ENCODE measurements at places on chromosomes 11 and 22.

DNA sequence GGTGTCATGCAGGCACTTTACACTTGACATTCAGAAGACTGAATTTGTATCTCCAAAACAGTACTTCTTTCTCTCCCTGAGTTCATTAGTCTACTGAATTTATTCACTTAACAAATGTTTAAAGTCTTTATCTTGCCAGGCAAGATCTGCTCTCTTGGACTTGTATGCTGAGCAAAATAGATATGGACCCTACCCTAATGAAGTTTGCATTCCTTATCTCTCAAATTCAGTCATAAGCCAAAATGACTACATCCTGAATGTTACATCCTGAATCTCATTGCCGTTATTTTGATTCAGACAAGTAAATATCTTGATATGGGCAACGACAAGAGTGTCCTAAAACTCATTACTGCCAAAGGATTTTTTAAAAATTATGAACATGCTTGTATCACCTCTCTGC, 29.7 kb downstream of the FAR1 start:
- no peak for DNase-seq

DNA sequence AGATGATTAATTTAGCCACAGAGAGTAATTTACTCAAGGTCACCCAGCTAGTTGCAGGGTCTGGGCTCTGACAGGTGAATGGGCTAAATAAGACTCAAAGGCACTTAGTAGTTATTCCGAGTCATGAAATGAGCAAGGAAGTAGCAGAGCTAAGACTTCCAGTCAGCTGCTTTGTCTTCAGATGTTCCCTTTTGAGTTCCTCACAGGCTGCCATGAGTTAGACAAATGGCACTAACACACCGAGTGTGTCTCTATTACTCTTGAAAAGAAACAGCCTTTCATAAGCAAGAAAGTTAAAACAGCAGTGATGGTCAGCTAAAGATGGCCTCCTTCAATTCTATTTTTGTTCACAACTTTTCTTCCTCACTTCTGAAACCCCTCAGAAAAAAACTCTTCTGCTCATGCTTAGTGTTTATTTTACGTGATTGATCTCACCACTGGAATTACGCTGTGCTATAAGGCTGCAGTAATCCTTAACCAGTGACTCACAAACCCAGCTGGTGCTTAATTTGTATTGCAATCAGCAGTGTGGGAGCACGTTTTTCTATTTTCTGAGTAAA, 389.1 kb downstream of the AASDHPPT start:
- DNase-seq, result no peak

DNA sequence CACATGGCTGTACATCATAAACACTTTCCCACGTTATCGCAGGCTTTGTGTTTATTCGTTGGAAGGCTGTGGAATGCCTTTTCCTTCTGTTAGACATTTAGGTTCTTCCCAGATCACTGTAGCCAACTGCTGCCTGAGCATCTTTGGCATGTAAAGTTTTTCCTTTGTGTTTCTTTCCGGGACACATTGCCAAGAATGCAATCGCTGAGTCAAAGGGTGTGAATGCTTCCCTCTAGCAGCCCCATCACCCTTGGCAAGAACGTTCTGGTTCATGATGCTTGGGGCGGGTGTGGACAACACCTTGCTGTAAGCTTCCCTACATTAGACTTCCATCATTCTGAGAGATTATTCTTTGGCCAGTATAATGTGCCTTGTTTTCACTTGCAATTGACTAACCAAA, 136.2 kb downstream of the OSBP2 start:
- no peak for DNase-seq

DNA sequence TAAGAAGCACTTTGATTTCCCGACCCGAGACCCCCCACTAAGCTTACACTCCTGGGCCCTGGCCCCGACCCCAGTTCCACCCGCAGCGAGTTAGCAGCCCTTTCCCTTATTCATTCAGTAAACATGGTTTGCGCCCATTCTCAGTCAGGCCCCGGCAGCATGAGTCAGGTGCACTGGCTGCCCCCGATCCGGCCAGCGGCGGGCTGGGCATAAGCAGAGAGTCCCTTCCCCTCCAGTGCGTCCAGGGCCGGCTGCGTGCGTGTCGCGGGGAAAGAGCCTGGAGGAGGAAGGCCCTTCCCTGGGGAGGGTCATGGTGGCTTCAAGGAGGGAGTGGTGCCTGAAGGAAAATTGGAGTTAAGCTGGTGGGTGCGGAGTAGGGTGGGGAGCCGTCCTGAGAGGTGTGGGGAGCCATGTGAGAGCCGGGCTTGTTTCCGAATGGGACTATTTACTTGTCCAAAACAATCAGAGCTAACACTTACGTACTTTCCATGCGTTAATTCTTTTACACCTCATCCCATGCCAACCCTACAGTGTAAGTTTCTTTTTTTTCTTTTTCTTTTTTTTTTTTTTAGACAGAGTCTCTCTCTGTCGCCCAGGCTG, 657 bp downstream of the IGHMBP2 start:
- peak; percentile 41 for DNase-seq

DNA sequence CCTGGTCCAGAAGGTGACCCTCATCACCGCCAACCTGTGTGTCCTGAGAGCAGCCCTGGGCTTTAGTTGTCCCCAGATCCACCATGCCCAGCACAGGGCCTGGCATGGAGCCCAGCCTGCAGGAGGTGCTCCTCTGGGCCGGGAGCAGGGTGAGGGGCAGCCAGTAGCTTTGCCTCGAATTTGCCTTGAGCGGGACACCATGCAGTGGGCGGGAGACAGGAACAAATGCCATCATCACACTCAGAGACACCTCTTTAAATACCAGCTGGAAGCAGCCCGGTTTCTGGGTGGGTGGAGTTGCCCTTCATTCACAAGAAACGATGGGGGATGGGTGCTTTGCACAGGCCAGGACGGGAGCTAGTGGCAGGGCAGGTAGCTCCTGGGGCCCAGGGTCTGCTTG, 19.3 kb downstream of the FLRT1 start:
- no peak for DNase-seq

DNA sequence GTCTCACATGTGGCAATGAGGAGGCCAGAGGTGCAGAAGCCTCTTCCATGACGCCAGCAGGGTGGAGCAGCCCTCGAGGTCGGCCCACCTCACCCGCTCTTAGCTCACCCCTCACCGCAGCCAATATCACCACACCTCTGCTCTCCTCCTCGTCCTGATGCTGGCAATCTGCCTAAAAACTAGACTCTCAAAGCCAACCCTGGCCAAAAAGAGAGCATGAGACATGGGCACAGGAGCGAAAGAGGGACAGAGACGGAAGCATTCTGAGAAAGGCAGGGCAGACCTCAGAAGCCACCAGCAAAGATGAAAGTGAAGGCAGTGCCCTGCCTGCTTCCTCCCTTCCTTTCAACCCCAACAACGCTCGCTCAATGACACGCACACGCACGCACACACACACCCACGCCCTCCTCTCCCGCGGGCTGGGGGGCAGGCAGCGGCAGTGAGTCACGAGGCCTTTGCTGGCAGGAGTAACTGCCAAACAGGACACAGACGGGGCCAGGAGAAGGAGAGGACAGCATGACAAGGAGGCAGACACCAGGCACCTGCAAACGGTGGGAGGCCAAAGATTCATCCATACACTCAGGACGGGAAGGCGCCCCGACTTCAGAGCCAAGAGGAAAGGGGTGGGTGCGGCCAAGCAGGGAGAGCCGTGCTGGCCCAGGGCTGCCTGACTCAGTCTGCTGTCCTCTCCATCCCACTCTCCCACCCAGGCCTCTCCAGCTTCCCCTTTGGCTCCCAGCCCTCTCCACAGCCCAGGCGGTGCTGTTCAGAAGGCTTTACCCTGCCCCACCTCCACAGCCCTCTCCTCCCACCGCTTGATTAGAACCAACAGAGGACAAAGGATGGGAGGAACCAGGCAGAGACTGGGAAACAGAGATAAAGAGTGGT, 11.4 kb downstream of the IGSF9B start:
- DNase-seq, result peak; percentile 88

DNA sequence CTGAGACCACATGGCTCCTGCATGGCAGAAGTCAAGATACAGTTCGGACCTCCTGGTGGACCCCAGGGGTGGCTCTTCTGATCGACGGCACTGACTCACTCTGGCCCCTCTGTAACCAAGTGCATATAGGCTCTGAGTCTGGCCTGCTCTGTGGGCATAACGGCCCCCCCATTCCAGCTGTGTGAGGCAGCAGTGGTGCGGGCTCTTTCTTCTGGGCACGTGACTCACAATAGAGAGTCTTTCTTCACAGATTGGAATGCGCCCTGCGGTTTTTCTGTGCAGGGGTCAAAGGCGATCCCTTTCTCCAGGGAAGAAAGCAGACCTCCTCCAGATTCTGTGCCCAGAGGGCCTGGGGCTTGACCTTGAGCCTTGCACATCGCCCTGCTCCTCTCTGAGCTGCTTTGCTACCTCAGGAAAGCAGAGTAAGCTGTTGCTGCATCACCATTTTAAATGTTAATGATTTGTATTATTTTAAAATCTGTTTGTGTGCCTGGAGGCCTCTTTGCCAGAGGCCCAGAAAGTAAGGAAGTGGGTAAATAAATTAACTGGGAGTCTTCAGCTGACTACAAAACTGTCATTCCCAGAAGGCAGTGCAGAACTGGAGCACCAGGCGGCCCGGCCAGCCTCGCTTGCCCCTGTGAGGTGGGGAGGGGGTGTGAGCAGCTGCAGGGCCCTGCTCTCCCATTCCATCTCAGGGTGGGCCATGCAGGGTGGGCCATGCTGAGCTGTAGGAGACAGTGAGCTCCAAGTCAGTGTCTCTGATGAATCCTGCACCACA, 199.0 kb downstream of the GRIK4 start:
- DNase-seq, result no peak

DNA sequence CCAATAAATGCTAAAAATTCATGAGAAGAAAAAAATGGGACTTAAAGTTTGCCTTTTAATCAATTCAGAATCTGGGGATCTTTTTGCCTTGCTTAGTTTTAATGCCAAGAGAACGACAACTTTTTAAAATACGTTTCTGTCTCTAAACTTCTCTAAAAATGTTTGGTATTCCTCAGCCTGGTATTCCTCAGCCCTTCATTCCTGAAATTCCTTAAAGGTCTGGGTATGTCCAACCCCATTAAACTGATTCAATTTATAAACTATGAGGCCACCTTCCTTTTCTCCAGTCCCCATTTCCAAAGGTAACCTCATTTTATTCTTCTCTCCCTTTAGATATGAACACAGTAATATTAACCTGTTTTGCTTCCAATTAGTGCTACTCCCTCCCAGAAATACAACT, 16.6 kb downstream of the POLA2 start:
- no peak for DNase-seq

DNA sequence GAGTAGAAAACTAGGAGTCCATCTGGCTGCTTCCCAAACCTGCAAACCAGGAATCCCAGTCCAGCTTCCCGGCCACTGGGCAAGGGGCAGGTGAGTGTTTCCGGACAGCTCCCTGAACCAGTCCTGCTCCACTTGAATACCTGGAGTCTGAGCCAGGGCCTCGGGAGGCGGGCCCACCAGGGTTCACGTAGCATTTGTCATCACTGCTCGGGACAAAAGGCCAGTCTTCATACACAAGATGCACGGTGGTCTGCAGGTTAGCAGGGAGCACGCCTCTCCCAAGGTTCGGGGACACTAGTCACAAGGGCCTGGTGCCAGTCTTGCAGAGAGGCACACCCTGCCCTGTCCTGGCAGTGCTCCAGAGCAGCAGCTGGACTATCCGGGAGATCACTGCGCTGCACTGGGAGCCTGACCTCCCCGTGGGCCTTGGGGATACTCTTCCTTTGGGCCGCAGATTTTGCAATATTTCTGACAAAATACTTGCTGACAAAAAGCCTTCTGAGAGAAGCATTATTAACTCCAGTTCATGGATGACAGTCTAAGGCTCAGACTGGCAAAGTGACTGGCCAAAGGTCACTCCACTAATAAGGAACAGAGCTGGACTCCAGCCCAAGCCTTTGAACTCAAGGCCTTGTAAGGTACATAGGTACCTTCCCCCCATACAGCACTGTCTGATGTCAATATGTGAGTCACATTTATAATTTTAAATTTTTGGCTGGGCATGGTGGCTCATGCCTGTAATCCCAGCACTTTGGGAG, 25.1 kb downstream of the CD6 start:
- no peak for DNase-seq

DNA sequence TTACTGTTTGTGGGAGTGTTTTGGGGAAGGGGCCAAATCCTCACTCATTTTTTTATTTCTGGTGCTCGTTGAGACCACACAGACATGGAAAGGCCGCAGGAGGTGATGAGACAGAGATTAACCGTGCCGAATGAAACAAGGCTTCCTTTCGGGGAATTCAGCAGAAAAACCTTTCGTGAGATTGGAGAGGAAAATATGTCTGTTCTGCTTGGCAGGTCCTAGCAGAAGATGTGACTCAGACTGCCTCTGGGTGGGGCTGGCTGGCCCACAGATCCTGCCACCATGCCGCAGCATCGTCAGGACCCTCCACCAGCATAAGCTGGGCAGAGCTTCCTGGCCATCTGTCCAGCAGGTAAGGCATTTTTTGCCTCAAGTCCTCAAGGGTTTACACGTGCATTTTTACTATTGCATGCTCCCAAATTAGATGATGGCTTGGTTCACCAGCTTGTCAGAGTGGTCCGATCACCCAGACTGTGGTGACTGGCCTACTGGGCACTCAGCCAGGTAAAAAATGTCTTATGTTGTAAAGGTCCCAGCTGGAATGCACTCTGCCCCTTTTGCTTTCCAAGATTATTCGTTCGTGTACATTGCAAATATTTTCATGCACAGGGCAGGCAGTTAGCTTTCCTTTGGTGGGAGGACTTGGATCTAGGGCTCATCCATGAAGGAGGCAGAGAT, 1.5 kb downstream of the DDB2 start:
- peak; percentile 82 for DNase-seq

DNA sequence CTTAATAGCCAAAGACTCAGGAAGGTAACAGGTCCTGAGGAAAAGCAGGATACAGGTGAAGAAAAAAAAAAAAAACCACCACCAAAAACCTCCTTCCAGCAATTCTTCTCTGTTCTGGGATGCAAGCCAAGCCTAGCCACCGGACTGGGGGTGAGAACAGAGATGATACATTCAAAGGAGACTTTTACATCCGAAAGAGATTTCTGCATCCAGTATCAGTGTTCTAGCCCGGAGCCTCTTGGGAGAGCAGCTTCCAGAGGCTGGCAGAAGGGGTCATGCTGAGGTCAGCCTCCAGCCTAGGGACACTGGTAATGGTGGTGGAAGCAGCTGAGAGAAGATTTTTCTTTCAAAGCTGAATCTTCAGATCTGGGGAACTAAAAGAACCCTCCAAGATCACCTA, 76.2 kb downstream of the KCNC1 start:
- DNase-seq, result no peak

- DNase-seq, result peak; percentile 50
Measured at GRCh38 chr11:66277471-66278362, at the start of gene CNIH2. TSS of gene CNIH2 (plus strand) at chr11:66278175. CDS start at chr11:66278457, 282 bp downstream.

GRCh38 chr11:28089378-28089777, 18.6 kb downstream of the KIF18A start:
- DNase-seq, result no peak

GRCh38 chr11:34640050-34640923, 19.4 kb downstream of the EHF start:
- no peak for DNase-seq

DNA sequence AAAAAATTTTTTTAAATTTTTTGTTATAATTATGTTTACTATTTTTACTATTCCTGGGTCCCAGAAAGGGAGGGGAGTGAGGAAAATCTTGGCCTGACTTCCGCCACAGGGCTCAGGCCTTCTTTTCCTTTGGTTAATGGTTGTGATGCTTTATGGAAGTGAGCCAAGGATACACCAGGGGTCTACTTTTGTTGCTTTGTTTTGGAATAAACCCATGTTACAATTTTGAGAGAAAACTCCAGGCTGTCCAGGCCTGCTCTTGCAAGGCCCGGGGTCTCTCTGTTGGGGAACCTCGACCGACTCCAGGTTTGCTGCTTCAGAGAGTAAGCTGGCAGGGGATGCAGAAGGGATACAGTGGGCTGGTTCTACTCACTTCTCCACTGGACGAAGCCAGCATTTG, 84.7 kb downstream of the ABTB2 start:
- DNase-seq, result no peak
